ENCODE measurements at places on chromosomes 16 and 17.
A peak's percentile ranks its signal among the peaks of the same experiment; 100 is the strongest.

- peak; percentile 61 for DNase-seq
Observed at GRCh38 chr16:57601801-57602478, 26.5 kb upstream of the ADGRG1 start.

GRCh38 chr16:8199390-8199789 lies 390.9 kb downstream of the TMEM114 start:
- DNase-seq = no peak

GRCh38 chr17:15039366-15039765 lies 225.8 kb downstream of the PMP22 start:
- no peak for DNase-seq

- peak; percentile 45 for DNase-seq
Observed at GRCh38 chr16:12573730-12574383, 229.8 kb downstream of the CPPED1 start.

- DNase-seq = no peak
Observed at GRCh38 chr17:32311028-32311536, 30.9 kb downstream of the C17orf75 start.

All from NCI-H146 (cell line).